ENCODE measurements at places on chromosomes 12 and 14.

GRCh38 chr14:20623798-20624197 is 17.7 kb downstream of the OR6S1 start:
- DNase-seq: no peak

DNA sequence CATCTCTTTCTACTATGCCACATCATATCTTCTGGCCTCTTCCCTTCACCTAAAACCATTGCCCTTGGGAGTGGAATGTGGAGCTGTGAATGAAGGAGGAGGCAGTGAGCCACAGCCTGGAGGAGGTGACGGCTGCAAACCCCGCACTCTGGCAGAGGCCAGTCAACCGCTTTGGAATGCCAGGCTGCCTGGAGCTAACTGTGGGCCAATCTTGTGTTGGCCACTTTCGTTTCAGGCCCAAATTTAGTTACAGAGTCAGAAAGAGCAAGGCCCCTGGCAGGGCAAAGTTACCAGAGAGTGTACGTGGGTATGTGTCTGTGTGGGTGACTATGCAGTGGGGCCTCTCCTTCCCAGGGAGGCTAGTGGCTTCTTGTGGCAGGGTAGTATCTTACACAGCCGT is 40.1 kb downstream of the CACNA1C start:
- DNase-seq: no peak

DNA sequence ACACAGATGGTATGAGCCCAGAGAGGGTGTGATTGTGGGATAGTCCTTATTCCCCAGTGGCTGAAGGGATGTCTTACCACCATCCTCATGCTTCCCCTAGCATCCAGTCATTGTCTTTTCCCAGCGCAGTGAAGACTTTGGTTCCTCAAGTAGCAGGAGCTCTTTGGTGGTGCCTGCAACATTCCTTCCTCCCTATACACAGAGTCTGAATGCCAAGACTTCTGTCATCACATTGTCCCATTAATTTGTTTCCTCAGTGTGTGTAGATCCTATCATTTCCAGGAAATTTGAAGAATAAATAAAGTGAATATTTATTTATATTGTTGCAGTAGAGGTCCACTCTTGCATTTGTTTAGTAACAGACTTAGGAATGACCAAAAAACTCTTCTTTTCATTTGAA is 147.2 kb downstream of the DACT1 start:
- no peak for DNase-seq

- no peak for DNase-seq
Observed at GRCh38 chr12:57620936-57621496, 9.8 kb downstream of the ARHGEF25 start.

GRCh38 chr14:86299994-86300393 is 770.0 kb downstream of the FLRT2 start:
- no peak for DNase-seq

DNA sequence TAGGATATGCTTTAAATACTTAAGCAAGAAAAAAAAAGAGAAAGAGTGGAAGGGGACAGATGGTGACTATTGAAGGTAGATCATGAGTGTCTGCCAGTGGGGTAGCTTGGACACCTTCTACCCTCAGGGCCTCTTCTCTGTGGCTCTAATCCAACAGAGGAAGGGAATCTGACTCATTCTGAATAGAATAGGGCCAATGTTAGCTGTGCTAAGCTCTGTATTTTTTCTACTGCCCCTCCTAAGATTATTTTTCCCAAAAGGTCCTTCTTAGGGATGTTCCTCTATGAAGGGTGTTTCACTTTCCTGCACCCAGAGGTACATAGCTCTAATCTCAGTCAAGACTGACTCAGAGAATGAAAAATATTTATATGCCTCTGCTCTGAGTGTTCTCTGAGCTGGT is 25.6 kb downstream of the UNC79 start:
- no peak for DNase-seq

GRCh38 chr12:84874825-84875139 is 37.8 kb downstream of the SLC6A15 start:
- DNase-seq: no peak
